ENCODE measurements at places on chromosomes 3 and 15.

- DNase-seq = no peak
These were observed 49.9 kb upstream of the IQSEC1 start for GRCh38 chr3:13123013-13123654.

GRCh38 chr3:189311521-189311920 lies 139.8 kb downstream of the TPRG1 start:
- DNase-seq = no peak

DNA sequence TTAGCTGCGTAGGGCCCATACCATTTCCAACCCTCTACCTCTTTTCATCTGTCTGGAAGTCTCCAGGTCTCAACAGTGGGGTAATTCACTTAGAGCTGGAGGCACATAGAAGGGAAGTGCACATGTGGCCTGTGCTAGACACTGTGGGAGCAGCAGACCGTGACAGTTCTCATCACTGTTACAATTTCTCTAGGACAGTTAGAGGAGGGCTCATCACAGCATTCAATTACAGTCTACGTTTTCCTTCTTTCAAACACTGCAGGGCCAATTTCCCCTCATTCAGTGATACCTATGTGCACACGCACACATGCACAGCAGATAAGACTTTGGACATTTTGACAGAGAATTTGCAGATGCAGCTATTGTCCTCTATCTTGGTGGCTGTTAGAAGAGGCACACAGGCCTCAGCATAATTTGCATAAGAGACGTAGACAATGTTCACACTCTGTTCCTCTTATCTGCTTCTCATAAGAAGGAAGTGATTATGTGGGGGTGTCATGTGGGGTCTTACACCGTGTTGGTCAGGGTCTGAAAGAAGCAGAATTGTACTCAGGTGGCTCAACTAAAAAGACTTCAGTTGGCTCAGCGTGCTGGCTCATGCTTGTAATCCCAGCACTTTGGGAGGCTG lies 12.6 kb upstream of the HRG start:
- DNase-seq = no peak

GRCh38 chr3:5692446-5692845 lies 504.9 kb downstream of the EDEM1 start:
- DNase-seq = no peak

GRCh38 chr15:45149060-45149459 lies 19.3 kb downstream of the DUOX1 start:
- DNase-seq = no peak

DNA sequence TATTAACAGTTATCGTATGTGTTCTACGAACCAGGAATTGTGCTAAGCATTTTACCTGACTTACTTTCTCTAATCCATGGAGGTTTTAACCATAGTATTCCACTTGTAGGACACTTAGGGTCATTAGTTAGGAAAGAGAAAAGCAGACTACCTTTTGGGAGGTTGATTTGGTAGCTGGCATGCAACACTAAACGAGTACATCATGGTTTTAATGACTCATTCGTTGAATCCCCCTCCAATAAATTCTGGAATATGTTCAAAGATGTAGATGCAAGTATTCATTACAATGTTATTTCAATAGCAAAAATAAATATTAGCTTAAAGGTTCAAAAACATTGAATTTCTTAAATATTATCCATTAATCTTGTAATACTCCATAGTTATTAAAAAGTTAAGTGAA lies 162.5 kb downstream of the FMN1 start:
- DNase-seq = no peak

Data from activated T-helper 1 cell treated with anti-CD3 and anti-CD28 coated beads, Interleukin-12 subunit alpha, Interleukin-12 subunit beta, Interleukin-2, Interleukin-4 antibody, amounts not matched to agents 30 ng/mL and 10 ng/mL and 1 ng/mL, durations not matched to agents 14 hours and 24 hours and 36 hours (primary cell).